ENCODE measurements at places on chromosomes 11 and 22.

- DNase-seq: no peak
Measured at GRCh38 chr11:126475014-126475991, 119.8 kb downstream of the ST3GAL4 start.

GRCh38 chr11:44446366-44446762 is 119.1 kb upstream of the CD82 start:
- DNase-seq: no peak

- DNase-seq: no peak
Measured at GRCh38 chr11:12052676-12053605, 44.5 kb upstream of the DKK3 start.

- DNase-seq: no peak
Measured at GRCh38 chr11:133844217-133844616, 1.1 kb downstream of the SPATA19 start.

DNA sequence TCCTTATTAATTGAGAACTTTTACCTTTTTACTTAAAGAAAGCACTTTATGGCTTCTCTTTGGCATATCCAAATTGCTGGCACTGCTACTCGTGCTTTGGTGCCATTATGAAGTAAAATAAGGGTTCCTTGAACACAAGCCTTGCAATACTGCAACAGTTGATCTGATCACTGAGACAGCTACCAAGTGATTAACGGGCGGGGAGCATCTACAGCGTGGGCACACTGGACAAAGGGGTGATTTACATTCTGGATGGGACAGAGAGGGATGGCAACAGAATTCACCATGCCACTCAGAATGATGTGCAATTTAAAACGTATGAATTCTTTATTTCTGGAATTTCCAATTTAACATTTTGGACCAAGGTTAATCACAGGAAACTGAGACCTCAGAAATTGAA is 7.7 kb downstream of the CHRDL2 start:
- DNase-seq: no peak

GRCh38 chr11:73270016-73270854 is 1.9 kb upstream of the P2RY6 start:
- DNase-seq: no peak

- peak; percentile 41 for DNase-seq
Measured at GRCh38 chr11:57249384-57250319, 12.6 kb upstream of the APLNR start.

DNA sequence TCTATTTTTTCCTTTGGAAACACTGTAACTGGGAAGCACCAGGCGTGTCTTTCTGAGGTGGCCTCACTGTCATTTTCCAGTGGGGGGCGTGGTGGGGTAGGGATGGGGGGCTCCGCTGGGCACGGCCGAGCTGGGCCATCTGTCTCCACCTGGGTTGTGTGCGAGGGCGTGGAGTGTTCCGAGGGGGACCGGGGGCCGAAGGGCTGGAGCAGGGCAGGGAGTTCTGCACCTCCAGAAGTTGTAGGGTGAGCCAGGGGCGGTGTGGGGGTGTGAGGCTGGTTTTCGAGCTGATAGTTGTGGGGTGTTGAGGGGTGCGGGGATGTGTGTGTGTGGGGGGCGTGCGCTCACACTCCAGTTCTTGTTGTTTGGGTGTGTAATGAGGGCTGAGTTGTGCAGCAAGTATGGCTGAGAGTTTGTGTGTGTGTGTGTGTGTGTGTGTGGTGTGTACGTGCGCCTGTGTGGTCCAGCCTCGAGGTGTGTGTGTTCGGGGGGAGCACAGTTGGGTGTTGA is 10.8 kb downstream of the YPEL4 start:
- DNase-seq: no peak

DNA sequence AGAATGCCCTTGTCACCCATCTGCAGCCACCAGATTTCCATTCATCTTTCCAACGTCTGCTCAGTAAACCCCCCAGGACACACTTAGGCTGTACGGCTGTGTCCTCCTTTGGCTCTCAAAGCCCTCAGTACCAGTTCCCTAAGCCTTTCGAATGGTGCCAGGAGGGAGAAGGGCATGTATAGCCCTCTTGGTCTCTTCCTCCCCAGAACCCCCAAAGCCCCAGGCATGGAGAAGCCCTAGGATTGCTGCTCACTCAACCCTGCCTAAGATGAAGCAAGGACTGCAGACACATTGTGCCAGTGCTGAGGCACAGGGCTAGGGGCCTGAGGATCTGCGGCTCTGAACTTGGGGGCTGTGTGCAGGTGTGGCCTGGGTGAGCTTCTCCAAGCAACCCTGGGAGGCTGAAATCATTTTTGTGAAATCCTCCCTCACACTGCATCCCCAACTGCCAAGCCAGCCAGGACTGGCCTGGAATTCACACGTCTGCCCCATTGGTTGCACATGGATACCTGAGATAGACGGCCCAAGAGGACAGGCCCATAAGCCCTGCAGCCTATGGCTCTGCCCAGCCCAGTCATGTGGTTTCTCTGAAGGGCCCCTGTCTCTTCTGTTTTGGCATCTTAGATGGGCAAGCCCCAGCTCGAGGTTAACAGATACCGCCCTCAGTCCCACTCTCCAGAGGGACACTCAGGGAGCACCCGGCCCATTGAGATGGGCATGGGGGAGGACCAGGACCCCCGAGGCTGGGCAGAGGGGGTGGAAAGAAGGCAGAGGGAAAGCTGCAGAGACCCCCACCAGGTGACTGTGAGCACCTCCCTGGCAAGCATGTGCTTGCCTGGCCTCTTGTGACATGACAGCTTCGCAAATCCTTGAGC is 34.0 kb downstream of the KCNQ1OT1 start:
- no peak for DNase-seq

GRCh38 chr11:35182317-35182939 is 43.5 kb downstream of the CD44 start:
- DNase-seq: no peak

- no peak for DNase-seq
Measured at GRCh38 chr22:36860821-36861659, at the start of gene NCF4. NCF4 (plus strand) TSS chr22:36861006; CDS start chr22:36861172, 166 bp downstream.

GRCh38 chr11:73528013-73528412 is 69.9 kb downstream of the FAM168A start:
- no peak for DNase-seq

DNA sequence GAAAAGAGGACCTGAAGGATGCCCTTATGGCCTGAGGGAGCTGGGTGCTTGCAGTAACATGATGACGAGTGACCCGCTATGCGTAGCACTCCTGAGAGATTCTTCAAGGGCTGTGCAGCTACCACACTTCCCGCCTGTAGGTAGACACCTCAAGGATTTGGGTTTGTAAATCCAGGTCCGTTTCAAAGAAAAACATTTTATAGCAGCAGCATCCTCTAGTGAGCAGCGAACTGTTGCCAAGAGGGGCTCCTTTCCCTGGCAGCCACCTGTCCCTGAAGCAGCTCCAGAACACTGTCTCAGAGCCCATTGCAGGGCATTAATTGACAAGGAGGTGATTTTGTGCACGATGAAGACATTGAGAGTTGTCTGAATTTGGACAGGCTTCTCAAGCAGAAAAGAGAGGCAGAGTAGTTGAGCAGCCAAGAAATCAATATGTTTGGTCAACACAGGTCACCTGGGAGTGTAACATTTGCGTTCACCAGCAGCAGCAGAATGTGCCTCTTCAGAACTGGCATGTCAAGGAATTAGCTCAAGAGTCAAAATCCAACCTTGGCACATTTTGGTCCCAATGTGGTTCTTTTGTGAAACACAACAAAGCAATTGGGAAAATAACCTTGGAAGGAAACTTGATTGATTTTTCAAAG is 209.8 kb upstream of the MTNR1B start:
- DNase-seq: no peak

DNA sequence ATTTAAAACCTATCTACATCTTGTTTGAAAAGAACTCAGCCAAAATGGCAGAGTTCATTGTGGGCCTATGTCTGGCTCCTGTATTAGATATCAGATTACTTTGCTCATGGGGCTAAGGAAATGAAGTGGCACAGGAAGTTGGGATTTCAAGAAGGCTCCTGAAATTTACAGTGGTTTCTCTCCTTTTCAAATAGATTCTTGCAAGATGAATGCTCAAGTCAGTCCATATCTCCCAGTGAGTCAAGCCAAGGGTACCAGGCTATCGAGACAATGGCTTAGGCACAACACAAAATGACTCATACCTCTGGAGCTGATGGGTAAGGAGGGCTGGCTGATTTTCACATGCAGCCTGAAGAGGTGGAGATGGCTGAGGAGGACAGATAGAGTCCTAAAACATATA is 24.1 kb upstream of the APOA1 start:
- DNase-seq: no peak

DNA sequence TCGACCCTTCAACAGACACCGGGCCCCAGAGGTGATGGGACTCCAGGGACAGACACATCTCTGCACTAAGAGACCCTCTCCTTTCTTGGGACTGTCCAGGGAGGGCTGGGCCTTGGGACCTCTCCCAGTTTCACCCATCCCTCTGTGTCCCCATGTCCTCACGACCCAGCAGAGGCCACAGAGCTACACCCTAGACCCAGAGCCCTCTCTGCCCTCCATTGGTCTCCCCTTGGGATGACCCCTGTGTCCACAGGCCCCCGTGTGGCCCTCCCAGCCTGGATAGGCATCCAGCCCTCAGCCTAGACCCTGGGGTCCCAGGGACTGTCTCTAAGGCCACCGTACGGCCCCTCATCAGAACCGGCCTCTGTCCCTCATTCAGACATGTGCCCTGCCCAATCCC is 7.5 kb upstream of the DRICH1 start:
- DNase-seq: no peak

- DNase-seq: peak; percentile 59
Measured at GRCh38 chr22:35627267-35628041, 10.3 kb upstream of the MB start.

- no peak for DNase-seq
Measured at GRCh38 chr11:32331792-32332191, 103.5 kb downstream of the WT1 start.

GRCh38 chr11:124080327-124081001 is 34.8 kb upstream of the VWA5A start:
- DNase-seq: no peak

- no peak for DNase-seq
Measured at GRCh38 chr11:1157341-1157644, 460 bp upstream of the MUC5AC start.

- no peak for DNase-seq
Measured at GRCh38 chr11:8561461-8561860, 32.6 kb downstream of the STK33 start.

- no peak for DNase-seq
Measured at GRCh38 chr11:39249566-39250365, 2209.7 kb downstream of the LRRC4C start.

DNA sequence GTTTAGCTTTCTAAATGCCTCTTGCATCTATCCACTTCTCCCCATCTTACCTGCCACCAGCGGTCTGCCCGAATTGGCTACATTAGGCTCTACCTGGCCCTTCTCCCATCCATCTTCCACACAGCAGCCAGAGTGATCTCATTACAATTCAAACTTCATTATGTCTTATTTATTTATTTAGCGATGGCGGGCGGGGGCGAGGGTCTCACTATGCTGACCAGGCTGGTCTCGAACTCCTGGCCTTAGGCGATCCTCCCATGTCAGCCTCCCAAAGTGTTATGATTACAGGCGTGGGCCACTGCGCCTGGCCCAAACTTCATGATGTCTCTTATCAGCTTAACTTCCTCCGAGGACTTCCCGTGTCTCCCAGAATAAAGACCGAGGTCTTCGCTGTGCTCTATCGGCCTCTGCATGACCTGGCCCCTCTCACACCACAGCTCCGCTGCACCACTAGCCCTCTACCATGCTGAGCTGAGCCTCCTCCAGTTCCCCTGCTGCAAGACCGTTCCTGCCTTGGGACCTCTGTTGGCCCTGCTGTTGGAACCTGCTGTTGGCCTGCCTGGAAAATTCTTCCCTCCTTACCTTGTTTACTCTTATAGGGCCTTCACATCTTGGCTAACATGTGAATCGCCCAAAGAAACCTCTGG is 870 bp upstream of the CTTN start:
- DNase-seq: no peak

- no peak for DNase-seq
Measured at GRCh38 chr22:43706151-43706550, 106.0 kb downstream of the EFCAB6 start.

DNA sequence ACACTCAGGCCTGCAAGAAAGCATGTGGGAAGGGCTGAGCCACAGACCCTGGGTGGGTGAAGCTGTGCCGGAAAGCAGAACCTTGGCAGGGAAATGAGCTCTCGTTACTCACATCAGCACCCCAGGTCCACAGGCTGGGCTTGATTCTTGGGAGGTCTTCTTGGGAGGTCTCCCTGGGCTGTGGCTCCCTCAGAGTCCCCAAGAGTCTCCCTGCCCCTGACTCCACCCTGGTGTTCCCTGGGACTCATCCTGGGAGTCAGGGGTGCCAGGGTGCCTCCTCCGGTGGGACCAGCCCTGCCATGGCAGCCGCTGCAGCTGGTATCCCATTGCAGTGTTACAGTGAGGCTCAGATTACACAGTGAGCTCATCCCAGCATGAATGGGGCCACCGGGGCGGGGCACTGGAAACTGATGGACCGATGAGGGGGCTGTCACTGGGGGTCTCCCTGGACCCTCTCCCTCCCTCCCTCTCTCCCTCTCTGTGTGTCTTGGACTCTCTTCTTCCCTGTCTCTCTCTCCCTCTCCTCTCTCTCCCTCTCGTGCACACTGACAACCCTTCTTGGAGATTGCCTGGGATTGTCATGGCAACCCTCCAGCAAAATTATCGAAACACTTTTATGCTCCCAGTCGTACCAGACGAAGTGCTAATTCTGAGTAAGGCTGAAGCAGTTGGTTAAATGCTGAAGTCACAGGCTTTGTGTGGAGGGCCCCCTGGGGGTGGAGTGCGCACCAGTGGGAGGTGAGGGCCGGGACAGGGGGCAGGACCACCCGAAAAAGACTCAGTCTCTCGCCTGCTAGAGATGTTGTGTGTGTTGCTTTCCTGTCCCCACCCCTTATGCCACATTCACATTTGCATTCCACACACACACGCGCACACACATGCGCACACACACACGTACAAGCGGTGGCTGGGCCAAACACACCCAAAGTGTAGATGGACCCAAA is 8.6 kb upstream of the C11orf96 start:
- no peak for DNase-seq

- DNase-seq: no peak
Measured at GRCh38 chr11:126611438-126611837, 256.0 kb downstream of the ST3GAL4 start.

DNA sequence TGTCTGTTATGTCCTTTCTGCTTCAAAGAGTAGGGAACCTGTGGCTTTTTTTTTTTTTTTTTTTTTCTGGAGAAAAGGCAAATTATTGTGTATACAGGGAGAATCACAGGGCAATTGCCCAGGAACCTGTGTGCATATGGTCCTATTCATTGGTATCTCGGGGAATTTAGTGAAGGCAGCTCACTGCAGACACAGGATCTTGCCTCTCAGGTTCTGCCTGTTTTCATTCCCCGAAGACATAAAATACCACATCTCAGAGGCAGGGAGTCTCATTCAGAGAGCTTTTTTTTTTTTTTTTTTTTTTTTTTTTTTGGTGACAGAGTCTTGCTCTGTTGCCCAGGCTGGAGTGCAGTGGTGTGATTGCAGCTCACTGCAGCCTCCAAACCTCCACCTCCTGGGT is 88.3 kb downstream of the OSBP2 start:
- DNase-seq: no peak

- no peak for DNase-seq
Measured at GRCh38 chr11:113841691-113842090, 33.7 kb downstream of the USP28 start.

GRCh38 chr11:60634126-60634525 is 65.3 kb upstream of the MS4A8 start:
- DNase-seq: no peak

GRCh38 chr11:45560155-45560912 is 105.1 kb downstream of the CHST1 start:
- DNase-seq: no peak

GRCh38 chr11:100687630-100688395 is 725 bp downstream of the ARHGAP42 start:
- DNase-seq: no peak

GRCh38 chr11:65606876-65607613 is 7.0 kb downstream of the MAP3K11 start:
- DNase-seq: no peak
